ENCODE measurements at places on chromosomes 7 and 10.

DNA sequence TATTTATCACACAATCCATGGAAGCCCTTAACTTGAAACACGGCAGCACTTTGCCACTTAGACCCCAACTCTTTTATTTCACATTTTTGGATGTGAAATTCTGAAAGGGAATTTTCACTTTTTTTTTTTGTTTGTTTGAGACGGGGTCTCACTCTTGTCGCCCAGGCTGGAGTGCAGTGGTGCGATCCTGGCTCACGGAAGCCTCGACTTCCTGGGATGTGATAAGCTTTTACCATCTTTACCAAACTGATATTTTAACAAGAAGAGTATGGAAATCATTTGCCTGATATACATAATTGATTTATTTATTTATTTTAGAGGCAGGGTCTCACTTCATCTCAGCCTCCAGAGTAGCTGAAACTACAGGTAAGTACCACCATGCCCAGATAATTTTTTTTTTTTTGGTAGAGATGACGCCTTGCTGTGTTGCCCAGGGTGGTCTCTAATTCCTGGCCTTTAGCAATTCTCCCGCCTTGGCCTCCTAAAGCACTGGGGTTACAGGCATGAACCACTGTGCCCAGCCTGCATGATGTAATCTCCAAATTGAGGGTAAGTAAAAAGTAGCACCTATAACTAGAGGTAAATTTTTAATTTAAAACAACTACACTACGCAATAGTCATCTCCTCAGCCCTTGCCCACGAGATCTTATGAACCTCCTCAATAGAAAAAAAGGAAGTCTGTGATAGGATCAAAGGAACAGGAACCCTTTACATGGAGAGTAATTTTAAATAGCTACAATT lies 180.7 kb upstream of the KLF14 start:
- DNase-seq, result no peak

GRCh38 chr10:121501796-121502195 lies 96.4 kb downstream of the FGFR2 start:
- no peak for DNase-seq

- no peak for DNase-seq
Observed at GRCh38 chr7:41858201-41858600, 155.3 kb upstream of the INHBA start.

GRCh38 chr10:124906551-124907001 lies 35.3 kb upstream of the ZRANB1 start:
- DNase-seq, result no peak

- DNase-seq, result no peak
Observed at GRCh38 chr7:155714702-155715101, 70.2 kb downstream of the RBM33 start.

DNA sequence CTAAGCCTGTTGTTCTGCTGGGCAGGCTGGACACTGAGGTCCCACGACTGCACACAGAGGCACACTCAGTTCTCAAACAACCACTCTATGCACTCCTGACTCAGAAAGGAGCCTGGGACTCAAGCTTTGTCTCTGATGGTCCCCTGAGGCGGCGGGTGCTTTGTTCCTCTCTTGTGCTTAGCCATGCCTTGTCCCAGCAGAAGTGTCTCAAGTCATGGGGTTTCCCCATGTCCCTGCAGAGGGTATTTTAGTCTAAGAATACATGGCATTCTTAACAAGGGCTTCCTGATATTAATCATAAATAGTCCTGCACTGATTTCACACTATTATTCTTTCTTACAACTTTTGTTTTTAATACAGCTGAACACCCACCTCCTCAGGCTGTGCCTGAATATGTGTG lies 72.5 kb downstream of the CXCL12 start:
- DNase-seq, result no peak

DNA sequence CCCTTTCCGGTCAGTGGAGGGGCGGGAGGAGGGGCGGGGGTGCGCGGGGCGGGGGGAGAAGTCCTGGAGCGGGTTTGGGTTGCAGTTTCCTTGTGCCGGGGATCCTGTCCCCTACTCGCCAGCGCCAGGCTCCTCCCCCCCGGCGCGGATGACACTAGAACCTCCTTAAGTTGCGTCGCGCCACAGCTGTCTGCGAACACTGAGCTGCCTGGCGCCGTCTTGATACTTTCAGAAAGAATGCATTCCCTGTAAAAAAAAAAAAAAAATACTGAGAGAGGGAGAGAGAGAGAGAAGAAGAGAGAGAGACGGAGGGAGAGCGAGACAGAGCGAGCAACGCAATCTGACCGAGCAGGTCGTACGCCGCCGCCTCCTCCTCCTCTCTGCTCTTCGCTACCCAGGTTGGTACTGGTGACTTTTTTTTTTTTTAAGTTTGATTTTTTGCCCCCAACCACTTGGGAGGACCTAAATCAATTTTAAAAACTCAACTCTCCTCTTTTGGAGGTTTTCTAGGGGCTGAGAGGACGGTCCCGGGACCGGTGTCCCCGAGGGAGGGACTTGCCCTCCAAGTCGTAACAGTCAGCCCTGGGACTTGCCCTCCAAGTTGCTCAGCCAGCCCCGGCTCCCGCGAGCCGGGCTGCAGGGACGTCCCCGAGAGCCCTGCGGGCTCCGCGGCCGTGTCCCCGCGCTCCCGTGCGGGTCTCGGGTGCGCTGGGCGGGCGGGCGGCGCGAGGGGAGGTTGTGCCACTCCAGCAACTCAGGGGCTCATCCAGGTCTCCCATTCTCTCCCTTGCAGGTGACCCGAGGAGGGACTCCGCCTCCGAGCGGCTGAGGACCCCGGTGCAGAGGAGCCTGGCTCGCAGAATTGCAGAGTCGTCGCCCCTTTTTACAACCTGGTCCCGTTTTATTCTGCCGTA lies at the start of gene GATA3:
GATA3 (plus strand) TSS at position 195 of the 914 bp plus-strand sequence. CDS start 968 bp downstream, outside the sequence.
- DNase-seq, result no peak

GRCh38 chr7:818031-818699 lies 14.1 kb upstream of the SUN1 start:
- no peak for DNase-seq

DNA sequence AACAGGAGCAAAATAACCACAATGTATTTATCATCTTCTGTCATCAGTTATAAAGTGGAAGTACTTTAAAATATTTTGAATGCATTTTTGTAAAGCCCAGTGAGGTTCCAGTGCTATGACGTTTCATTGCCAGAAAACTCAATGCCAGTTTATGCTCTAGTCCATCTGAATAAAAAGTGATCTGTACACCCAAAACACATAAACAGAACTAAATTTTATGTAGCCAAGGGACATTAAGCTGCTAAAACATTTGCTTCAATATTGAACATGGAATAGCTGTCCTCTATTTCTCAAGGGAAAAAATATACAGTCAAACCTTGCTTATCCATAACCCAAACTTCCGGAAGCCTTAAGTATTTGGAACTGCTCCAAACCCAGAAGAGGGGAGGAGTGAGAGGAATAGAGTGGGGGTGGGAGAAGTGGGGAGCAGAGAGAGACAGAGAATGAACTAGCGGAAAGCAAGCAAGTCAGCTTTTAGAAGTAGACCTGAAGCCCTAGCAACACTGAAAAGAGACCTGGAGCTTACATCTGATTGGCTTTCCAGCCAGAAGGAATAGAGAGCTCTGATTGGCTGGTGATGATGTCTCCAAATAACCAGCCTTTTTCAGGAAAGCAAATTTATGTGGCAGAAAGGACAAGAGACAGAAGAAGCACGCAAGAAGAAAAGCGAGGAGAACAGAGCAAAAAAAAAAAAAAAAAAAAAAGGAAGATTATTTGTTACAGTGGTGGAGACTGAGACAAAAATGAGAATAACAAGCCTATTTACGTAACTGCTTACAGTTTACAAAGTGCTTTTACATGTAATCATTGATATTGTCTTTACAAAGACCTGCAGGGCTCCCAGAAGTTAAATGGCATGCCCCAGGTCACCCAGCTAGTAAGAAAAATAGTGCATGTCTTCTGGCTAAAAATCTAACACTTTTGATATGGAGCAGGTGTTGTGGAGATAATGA lies 196.0 kb downstream of the RNLS start:
- DNase-seq, result no peak

- DNase-seq, result no peak
Observed at GRCh38 chr7:30143748-30144251, 9.0 kb downstream of the MTURN start.

DNA sequence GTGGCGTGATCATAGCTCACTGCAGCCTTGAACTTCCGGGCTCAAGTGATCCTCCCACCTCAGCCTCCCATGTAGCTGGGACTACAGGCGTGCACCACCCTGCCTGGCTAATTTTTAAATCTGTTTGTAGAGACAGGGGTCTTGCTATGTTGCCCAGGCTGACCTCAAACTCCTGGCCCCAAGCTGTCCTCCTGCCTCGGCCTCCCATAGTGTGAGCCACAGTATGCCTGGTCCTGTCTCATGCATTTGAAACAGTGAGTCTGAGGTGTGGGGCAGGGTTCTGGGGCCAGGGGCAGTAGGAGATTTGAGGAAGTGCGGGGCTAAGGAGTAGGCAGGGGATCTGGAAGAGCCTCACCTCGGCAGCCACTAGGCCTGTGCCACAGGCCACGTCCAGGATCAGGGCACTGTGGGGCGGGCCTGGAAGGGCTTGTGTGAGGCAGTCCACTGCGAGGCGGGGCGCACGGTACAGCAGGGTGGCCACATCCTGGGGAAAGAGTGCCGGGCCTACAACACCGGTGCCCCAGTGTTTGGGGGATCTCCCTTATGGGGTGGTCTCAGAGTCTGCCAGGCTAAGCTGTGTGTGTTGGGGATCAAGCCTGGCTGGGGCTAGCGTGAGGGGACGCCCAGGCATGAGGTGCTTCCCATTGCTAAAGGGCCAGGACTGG lies 1.5 kb downstream of the METTL27 start:
- DNase-seq, result no peak

DNA sequence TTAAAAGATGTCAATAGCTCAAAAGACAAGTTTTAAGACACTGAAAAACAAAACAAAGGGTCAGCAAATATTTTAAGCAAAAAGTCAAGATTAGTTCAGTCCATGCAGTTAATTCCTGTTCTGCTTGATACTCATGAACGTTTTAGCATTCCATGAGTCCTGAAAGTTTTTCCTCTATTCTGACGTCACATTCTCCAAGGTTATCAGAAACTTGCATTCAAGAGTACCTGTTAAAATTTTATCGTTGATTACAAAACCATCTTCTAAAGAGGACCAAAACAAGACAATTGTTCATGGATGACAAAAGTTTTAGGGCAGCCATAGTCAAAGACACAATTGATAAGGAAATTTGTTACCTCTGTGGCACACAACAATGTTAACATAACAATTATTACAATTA lies 52.5 kb upstream of the VOPP1 start:
- DNase-seq, result no peak

GRCh38 chr7:158301207-158301606 lies 286.4 kb downstream of the PTPRN2 start:
- DNase-seq, result no peak

GRCh38 chr7:77910124-77910523 lies 111.6 kb downstream of the PHTF2 start:
- DNase-seq, result no peak

DNA sequence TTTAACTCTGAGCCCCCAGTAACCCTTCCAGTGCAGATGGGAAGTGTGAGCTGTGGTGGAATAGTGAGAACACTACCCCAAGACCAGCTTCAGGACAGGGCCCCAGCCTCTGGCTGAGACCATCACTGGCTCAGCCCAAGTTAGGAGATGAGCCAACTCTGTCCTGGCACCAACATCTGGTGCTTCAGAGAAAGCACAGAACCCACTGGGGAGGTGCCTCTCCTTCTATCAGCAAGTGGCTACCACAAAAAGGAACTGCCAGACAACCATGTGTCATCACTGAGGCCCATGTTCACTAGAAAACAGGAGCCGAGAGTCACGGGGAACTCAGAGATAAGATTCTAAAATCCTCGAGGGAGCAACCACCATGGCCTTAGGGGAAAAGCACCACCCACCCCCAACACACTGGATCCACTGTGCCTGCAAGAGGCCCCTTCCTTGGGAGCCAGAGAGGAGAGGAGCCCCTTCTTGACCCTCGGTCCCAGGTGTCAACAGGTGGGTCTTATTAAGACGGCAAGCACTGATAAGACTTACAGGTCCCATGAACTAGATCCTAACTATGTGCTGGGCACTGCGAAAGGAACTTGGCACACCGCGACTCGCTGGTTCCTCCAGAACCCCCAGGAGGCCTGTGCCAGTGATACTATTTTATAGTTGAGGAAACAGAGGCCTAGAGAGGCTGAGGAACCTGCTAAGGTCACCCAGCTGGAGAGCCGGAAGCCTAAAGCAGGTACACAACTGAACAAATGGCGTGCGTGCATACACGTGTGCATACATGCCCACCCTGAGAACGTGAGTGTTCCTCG lies 102.7 kb downstream of the FAM53B start:
- DNase-seq, result no peak

GRCh38 chr7:33649476-33650441 lies 255.6 kb upstream of the BMPER start:
- no peak for DNase-seq

Data from omental fat pad (tissue), 4 donors.